ENCODE measurements at places on chromosomes 12 and 14. TPM values are rescaled to one million over a fixed set of nuclear protein-coding genes. Genes with fewer than 3 reads are reported as not detected.
A peak's percentile ranks its signal among the peaks of the same experiment; 100 is the strongest.

Gene TAS2R42
- not detected for total RNA-seq

Gene RDH16
- total RNA-seq = 0.13 TPM

Gene SINHCAF
- total RNA-seq = 86.2 TPM

GRCh38 chr12:108702595-108703320 is 28.6 kb downstream of the CORO1C start:
- DNase-seq = no peak

- no peak for DNase-seq
Measured at GRCh38 chr14:50335389-50335788, 23.3 kb downstream of the DMAC2L start.

- no peak for DNase-seq
Measured at GRCh38 chr12:34386016-34386415, 363.7 kb downstream of the ALG10 start.

- DNase-seq = no peak
Measured at GRCh38 chr12:105292705-105293104, 37.8 kb upstream of the C12orf75 start.

DNA sequence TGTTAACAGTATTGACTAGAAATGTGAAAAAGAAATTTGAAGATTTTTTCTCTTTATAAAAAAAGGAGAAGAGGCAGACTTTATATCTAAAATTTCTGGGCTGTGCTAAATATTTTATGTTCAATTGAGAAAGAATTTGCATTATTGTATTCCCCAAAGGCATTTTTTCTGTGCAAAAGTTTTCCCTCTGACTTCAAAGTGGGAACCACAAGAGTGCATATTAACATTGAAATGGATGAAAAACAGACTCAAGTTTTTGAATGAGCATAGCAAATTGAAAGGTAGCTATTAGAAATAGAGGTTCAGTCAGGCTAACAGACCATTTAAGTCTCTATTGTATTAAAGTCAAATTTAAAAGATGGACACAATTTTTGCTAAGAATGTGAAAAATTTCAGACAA is 95.2 kb downstream of the RASSF9 start:
- no peak for DNase-seq

- peak; percentile 6 for DNase-seq
Measured at GRCh38 chr12:51521554-51522276, 69.3 kb upstream of the SCN8A start.

DNA sequence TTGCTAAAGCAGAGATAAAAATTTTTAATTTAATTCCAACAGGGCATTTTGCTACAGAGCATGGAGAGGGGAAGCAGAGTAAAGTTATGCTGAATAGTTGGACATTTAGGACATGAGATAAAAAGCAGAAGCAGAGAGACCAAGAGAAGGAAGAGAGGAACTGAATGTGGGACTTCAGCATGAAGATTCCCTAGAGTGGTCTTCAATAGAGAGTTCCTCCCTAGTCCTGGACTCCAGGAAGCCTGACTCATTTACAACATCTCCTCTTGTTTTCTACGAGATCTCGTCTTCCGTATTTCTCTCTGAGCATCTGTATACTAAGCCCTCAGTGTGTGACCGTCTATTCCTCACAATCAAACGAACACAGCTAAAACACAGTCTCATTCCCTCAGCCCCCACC is 35.2 kb upstream of the IFT81 start:
- DNase-seq = no peak

DNA sequence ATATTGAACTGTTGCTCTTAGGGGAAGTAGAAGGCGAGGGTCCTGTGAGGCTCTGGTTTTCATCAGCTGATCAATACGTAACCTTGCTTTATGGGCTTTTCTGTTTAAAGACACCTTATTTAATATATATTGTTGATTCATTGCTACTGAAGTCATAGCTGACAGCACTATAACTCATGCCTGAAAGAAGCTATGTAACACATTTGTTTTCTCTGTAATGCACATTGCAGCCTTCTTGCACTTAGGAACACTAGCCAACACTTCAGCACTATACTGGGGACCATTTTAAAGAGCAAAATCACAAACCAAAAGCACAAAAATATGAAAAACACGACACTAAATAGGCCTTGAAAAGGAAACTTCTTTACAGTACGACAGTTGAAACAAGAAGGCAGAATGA is 135.7 kb downstream of the TTC6 start:
- DNase-seq = no peak

- DNase-seq = no peak
Measured at GRCh38 chr14:58701156-58701555, 63.4 kb downstream of the DACT1 start.
